ENCODE measurements at places on chromosomes 4 and X. TPM values are rescaled to one million over a fixed set of nuclear protein-coding genes. Genes with fewer than 3 reads are reported as not detected.

The SMIM10L2A gene
- total RNA-seq, result 1.4 TPM

The RAI2 gene
- 2.1 TPM for total RNA-seq

The C4orf54 gene
- total RNA-seq, result 243 TPM

DNA sequence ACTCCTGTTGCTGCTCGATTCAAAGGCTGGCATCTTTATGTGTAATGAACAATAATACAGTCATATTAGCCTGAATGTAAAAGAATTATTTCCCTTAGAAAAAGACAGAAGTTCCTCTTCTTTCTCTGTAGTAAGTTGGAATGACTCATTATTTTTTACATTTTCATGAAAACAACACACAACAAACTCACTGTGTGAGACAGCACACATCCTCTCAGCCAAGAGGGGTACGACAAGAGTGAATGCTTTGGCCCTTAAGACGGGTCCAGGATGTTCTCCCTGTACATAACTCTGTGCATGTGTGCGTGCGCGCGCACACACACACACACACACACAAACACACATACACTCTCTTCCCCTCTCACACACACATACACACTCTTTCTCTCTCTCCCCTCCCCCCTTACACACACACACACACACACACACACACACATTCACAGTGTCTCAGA lies 72.8 kb downstream of the MANBA start:
- no peak for DNase-seq

DNA sequence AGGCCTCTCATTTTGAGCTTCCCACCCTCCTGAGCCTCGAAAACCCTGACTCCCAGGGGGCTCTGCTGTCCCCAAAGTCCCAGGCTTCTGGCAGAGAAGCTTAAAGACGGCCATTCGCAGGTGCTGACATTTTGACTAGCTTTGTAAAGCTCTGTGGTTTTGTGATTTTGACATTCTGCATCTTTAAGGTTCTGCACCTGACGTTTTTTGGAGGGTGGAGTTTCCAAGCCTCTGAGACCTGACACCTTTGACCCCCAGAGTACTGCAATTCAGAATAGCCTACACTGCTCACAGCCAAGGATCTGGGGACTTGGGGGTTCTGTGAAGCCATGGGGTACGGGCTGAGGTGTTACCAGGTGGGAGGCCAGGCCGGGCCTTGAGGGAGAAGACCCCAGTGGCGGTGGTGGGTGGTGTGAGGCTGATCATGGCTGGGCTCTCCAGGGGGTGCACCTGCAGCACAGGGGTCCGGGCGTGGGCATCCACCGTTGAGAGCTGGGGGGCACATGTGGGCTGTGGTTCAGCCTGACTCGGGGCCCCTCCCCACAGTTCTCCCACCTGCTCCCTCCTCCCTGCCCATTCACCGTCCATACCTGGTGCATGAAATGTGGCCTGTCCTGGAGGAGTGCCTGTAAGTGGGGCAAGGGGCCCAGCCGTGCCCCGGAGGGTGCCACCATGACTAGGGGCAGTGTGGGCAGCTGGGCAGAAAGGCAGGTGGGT lies 7.3 kb downstream of the FOXP3 start:
- no peak for DNase-seq

GRCh38 chrX:109472939-109473735 lies 8.7 kb downstream of the GUCY2F start:
- no peak for DNase-seq

DNA sequence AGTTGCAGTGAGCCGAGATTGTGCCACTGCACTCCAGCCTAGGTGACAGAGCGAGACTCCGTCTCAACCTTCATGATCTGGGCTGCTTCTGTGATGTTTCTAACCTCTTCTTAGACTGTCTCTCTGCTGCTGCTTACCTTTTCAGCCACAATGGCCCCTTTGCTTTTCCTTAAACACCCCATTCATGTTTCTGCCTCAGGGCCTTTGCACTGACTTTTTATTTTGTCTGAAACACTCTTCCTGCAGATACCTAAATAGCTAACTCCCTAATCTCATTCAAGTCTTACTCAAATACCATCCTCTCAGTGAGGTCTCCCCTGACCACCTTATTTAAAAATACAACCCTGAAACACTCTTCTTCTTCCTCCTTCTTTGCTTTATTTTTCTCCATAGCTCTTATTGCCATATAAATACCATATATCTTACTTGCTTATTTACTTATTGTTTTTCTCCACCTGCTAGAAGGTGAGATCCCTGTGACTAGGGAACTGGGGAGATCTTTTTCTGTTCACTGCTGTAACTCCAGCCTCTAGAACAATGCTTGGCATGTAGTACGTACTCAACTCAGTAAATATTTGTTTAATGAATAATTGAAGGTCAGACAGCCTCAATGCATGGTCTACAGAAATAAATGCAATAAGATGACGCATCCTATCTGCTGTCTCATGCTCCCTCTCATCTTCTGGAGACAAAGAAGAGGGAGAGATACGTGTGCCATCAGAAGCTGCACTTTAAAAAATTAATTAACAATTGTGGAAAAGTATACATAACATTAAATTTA lies 43.8 kb upstream of the SETD7 start:
- DNase-seq, result no peak

Data from tongue (tissue), 3 donors.